ENCODE measurements at places on chromosomes 7 and 10.

GRCh38 chr7:37093257-37093656 lies 355.4 kb downstream of the ELMO1 start:
- no peak for DNase-seq

DNA sequence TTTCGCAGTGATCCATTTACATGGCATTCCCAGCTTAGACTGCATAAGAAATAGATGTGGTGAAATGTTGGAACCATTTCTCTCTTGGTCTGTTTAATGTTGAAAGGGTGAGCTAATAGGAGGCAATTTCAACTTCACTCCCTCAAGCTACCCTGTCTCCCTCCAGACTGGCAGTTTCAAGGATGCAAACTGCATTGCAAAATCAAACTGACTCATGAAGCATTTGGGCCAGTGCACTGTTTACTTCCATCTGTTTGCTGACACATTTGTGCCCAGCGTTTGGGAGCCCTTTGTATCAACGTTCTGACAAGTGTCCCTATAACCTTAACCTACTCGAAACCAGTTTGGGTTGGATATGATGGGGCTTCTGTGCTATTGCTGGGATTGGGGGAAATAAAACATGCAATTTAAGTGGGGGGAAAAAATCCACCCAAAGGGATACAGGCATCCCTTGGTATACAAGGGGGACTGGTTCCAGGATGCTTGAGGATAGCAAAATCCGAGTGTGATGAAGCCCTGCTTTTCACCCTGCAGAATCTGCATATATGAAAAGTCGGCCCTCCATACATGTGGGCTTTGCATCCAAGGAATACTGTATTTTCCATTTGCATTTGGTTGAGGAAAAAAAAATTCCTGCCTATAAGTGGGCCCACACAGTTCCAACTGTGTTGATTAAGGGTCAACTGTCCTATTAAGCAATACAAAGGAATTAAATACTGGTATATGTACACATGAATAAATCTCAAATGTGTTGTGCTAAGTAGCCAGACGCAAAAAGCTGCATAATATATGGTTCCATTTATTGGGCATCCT lies 15.6 kb downstream of the RHEB start:
- no peak for DNase-seq

- no peak for DNase-seq
Measured at GRCh38 chr7:25802473-25802872, 349.5 kb upstream of the NFE2L3 start.

DNA sequence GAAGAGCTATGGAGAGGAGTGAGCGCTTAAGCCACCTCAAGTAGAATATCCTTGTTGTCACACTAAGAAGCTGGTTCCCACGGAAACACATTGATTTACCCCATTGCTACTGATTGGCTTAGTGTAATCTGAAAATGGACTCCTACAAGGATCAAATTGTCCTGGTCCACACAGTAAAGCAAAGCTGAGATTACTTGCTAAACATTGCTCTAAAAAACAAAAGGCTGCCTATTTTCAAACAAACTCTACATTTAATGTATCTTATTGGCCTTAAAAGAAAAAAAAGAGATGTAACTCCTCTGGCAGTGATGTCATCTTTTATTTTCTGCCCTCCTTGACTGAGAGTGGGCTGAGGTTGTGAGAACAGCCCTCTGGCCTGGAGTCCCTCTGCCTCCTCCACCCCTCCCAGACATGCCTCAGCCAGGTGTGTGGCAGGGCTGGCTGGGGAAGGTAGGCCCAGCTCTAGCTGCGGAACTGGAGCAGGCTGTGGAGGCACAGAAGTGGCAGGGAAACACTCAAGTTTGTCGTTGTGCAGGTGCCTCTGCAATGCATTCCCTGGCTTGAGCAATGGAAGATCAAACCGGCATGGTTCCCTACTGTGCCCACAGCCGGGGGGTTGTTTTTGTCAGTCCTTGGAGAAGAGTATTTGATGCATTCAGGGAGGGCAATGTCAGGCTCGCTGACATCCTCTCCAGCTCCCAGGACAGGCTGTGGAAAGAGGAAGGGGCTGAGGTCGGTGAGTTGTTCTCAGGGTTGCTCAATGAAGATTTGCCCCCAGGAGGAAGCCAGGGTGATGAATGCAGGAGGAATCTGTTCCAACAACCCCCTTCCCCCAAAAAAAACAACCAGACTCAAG lies 9.1 kb downstream of the KLF6 start:
- DNase-seq: peak; percentile 41

GRCh38 chr7:94031865-94032264 lies 27.7 kb upstream of the BET1 start:
- no peak for DNase-seq

DNA sequence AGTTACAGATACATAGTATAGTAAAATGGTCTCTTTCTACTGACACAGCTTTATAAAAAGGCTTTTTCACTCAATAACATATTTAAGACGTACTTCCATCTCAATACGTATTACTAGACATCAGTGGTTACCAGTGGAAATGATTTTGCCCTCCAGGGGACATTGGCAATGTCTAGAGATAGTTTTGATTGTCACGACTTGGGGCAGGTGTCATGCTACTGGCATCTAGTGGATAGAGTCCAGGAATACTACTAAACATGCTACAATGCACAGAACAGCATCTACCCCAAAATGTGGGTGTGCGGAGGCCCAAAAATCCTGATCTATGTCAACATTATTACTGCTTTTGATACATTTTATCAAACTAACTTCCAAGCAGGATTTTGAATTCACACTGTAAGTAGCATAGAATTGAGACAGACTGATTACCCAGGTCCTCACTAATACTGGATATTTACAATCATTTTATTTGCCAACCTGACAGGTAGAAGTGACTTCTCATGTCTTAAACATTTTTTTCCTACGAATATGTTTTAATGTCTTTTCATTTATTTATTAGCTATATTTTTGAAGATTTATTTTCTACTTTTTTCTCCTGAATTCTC lies 53.8 kb downstream of the HGF start:
- DNase-seq: no peak

DNA sequence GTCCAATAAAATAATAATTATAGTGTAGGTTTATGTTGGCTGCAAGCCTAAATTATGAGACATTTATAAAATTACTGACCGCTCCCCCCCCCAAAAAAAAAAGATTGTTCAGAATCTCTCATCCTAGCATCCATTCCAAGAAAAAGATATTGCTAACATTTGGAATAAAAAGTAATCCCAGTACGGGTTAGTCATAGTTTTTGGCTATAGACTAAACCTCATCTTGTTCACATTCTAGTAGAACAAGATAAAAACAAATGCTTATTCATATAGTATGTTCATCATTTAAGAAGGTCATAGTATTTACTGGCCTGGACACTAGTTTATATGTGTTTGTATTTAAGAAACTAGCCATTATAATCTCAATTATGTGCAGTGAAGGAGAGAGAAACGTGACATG lies 44.0 kb downstream of the ADK start:
- DNase-seq: no peak

- no peak for DNase-seq
Measured at GRCh38 chr10:129400426-129400825, 66.6 kb upstream of the MGMT start.

- DNase-seq: no peak
Measured at GRCh38 chr10:82091413-82091812, 216.4 kb downstream of the NRG3 start.

- DNase-seq: no peak
Measured at GRCh38 chr10:84390364-84390763, 62.0 kb downstream of the CCSER2 start.

DNA sequence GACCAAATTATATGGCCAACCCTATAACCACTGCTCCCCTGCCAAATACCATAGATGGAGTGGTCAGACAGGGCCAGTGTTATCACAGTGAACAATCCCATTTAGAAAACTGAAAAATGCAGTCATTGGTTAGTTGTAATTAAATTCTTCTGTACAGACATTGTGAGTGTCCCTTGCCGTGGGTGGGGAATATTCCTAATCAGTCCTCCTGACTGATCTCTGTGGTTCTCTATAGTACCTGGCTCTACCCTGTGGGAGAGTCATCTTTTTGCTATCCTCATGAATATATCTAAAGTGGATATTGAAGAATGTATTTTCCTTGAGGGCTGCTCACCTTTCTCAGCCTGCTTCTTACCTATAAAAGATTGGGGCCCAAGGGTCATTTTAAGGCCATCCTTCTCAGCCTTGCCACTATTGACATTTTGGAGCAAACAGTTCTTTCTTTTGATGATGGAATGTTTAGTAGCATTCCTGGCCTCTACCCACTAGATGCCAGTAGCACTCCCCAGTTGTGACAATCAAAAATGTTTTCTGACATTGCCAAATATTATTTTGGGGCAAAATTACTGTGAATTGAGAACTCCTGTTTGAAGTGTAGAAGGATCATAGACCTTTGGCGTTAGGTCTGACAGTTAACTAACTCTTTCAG lies 110.2 kb downstream of the MAPK8 start:
- DNase-seq: no peak

GRCh38 chr7:156566812-156567549 lies 73.6 kb upstream of the RNF32 start:
- no peak for DNase-seq

DNA sequence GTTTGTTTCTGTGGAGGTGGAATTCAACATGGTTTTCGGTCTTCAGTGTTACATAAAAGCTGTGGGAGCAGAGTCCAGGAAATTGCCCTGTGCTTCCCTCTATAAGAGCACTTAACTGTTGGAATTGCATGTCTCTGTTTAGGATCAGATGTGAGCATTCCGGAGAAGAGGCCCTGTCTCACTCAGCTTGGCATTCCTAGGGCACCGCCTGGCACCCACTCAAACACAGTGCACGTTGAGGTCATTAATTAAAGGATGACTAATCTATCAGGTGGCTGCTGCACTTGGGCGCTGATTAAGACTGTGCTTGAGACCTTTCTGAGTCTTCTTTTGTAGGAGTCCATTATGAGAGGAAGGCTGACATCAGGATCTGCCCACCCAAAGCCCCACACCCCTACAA lies 82.8 kb upstream of the VIPR2 start:
- DNase-seq: no peak

- DNase-seq: no peak
Measured at GRCh38 chr7:26549281-26549944, 257.8 kb downstream of the SNX10 start.

GRCh38 chr10:105759669-105760068 lies 1118.6 kb downstream of the SORCS3 start:
- no peak for DNase-seq

DNA sequence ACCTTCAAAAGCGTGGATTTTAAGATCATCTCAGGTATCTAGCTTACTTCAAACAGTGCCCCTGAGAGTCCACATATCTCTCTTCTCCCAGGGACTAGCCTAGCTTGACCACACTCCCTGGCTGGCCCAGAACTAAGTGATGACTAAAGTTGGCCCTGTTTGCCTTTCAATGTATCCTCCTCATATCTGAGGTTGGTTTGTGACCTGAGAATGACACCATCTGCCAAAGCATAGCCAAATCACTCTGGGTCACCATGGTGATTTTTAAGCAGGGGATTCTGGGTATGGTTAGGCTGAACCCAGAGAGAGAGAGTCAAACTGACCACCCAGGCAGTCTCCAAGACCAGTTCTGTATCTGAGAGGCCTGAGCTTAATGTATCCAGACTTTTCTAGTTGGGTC lies 16.2 kb downstream of the CNNM1 start:
- DNase-seq: no peak

GRCh38 chr7:107564553-107565298 lies 955 bp downstream of the DUS4L start:
- DNase-seq: no peak

GRCh38 chr10:88974446-88975376 lies 15.9 kb upstream of the FAS start:
- no peak for DNase-seq

DNA sequence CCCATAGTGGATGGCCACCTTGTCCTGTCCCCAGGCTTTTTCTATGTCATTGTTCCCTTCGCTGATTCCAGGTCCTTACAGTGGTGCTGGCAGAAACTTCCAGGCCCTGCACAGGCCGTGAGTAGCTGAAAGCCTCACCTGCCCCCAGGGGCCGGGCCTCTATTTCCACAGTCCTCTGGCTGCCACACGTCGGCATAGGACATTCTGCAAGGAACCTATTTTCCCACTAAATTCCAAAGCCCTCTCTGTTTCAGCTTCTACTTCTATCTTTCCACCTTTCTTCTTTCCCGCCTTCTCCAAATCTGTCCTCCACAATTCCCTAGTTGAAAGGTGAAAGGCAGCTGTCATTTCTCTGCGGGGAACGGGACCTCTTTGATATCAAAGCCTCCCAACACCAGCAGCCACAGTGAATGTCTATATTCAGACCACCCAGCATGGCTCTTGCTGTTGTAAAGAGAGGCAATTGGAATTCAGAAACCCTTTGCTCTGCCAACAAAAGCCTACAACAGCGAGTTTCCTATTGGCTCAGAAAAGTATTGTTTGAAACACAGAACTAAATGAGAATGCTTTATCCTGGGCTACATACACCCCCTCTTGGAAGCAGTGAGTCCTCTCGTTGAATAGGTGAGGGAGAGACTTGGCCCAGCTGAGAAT lies 607.7 kb downstream of the GALNT17 start:
- DNase-seq: no peak

DNA sequence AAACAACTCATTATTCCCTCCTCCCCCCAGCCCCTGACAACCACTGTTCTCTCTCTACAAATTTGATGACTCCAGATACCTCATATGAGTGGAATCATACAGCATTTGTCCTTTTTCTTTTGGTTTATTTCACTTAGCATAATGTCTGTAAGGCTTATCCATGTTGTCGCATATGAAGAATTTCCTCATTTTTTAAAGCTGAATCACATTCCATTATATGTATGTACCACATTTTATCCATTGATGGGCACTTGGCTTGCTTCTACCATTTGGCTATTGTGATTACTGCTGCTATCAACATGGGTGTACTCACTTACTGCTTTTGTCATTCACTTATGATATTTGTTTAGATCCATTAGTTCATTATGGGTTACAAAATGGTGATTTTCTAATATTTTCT lies 112.8 kb downstream of the BUB3 start:
- no peak for DNase-seq

GRCh38 chr7:104845557-104845956 lies 168.4 kb upstream of the KMT2E start:
- DNase-seq: no peak

GRCh38 chr10:121352231-121352855 lies 245.9 kb downstream of the FGFR2 start:
- no peak for DNase-seq

DNA sequence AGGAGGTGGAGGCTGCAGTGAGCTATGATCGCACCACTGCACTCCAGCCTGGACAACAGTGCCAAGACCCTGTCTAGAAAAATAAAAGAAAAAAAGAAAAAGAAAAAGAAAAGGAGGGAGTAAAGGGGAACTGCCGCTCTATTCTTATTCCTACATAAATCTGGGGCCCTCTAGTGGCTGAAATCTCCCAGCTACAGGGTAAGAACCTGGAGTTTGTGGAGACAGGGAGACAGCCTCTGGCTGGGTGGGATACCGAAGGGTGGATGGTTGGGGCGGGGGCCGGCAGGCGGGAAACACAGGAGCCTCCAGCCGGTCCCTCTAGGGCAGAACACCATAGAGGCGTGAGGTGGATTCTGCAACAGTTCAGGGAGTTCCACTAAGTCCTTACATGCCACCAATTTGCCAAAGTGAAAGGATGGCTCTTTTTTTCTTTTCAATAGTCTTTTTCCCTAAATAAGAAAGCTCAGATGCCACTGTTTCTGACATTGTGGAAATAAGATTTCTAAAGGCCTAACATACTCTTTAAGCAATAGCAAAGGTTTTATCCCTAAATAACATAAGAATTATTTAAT lies 117.3 kb downstream of the SVIL start:
- no peak for DNase-seq

GRCh38 chr10:132827861-132828539 lies 42.1 kb upstream of the NKX6-2 start:
- no peak for DNase-seq

- DNase-seq: no peak
Measured at GRCh38 chr7:72405871-72406270, 6.3 kb downstream of the CALN1 start.

GRCh38 chr10:123563994-123564393 lies 102.2 kb upstream of the GPR26 start:
- DNase-seq: no peak
